ENCODE measurements at places on chromosomes 1 and 21. TPM values are rescaled to one million over a fixed set of nuclear protein-coding genes. Genes with fewer than 3 reads are reported as not detected.

The FUCA1 gene
- polyA plus RNA-seq = 4.0 TPM

The OR2T11 gene
- polyA plus RNA-seq = not detected

The TSSK3 gene
- polyA plus RNA-seq = 1.2 TPM

The AURKAIP1 gene
- polyA plus RNA-seq = 87.8 TPM

The SPOCD1 gene
- polyA plus RNA-seq = 4.2 TPM

The KMO gene
- not detected for polyA plus RNA-seq

The TTLL10 gene
- 2.0 TPM for polyA plus RNA-seq

The SPATA21 gene
- 0.25 TPM for polyA plus RNA-seq

The SLC22A15 gene
- polyA plus RNA-seq = 2.1 TPM

The OLIG2 gene
- 0.93 TPM for polyA plus RNA-seq

The KRTAP10-7 gene
- not detected for polyA plus RNA-seq

The CFAP74 gene
- polyA plus RNA-seq = 0.09 TPM

The KRTAP10-4 gene
- not detected for polyA plus RNA-seq

The LEFTY2 gene
- polyA plus RNA-seq = 2.6 TPM

The DIO1 gene
- 0.39 TPM for polyA plus RNA-seq

The SH2D5 gene
- 16.7 TPM for polyA plus RNA-seq

The MXRA8 gene
- 35.4 TPM for polyA plus RNA-seq

The B4GALT2 gene
- 121 TPM for polyA plus RNA-seq

The HHIPL2 gene
- 0.08 TPM for polyA plus RNA-seq

The TMEM51 gene
- polyA plus RNA-seq = 12.6 TPM

The CHI3L2 gene
- polyA plus RNA-seq = not detected

The CSMD2 gene
- polyA plus RNA-seq = 7.0 TPM

The LCA5L gene
- polyA plus RNA-seq = 0.20 TPM

The HP1BP3 gene
- polyA plus RNA-seq = 47.6 TPM

The RNU1-4 gene
- under 0.01 TPM for polyA plus RNA-seq

The ALX3 gene
- polyA plus RNA-seq = 0.20 TPM

The IL22RA1 gene
- polyA plus RNA-seq = 0.44 TPM

The PWP2 gene
- 4.3 TPM for polyA plus RNA-seq

The CYP2J2 gene
- polyA plus RNA-seq = 0.49 TPM

The CA6 gene
- polyA plus RNA-seq = not detected

The PEAR1 gene
- polyA plus RNA-seq = 0.77 TPM

The INAVA gene
- polyA plus RNA-seq = 49.3 TPM

The FCN3 gene
- 0.35 TPM for polyA plus RNA-seq

The AMY1A gene
- not detected for polyA plus RNA-seq

The PBX1 gene
- polyA plus RNA-seq = 80.1 TPM

The LCE2B gene
- not detected for polyA plus RNA-seq

The CD101 gene
- 1.5 TPM for polyA plus RNA-seq

The ADAMTS1 gene
- polyA plus RNA-seq = 14.1 TPM

The S100B gene
- polyA plus RNA-seq = 0.47 TPM

The RGS13 gene
- not detected for polyA plus RNA-seq

The S100A12 gene
- polyA plus RNA-seq = not detected

The MCOLN3 gene
- 4.9 TPM for polyA plus RNA-seq

The SRGAP2B gene
- 6.1 TPM for polyA plus RNA-seq

The TEDDM1 gene
- not detected for polyA plus RNA-seq

The FCAMR gene
- polyA plus RNA-seq = not detected

The MAST2 gene
- 20.5 TPM for polyA plus RNA-seq

Data from H1 (cell line).